Activated T-helper 2 cell treated with anti-CD3 and anti-CD28 coated beads, Interferon-gamma antibody, Interleukin-2, Interleukin-4, amounts not matched to agents 10 μg/mL and 5 μg/mL and 100 μg/mL, durations not matched to agents 14 hours and 24 hours and 36 hours (primary cell): ENCODE measurements at places on chromosomes 12 and 14.

DNA sequence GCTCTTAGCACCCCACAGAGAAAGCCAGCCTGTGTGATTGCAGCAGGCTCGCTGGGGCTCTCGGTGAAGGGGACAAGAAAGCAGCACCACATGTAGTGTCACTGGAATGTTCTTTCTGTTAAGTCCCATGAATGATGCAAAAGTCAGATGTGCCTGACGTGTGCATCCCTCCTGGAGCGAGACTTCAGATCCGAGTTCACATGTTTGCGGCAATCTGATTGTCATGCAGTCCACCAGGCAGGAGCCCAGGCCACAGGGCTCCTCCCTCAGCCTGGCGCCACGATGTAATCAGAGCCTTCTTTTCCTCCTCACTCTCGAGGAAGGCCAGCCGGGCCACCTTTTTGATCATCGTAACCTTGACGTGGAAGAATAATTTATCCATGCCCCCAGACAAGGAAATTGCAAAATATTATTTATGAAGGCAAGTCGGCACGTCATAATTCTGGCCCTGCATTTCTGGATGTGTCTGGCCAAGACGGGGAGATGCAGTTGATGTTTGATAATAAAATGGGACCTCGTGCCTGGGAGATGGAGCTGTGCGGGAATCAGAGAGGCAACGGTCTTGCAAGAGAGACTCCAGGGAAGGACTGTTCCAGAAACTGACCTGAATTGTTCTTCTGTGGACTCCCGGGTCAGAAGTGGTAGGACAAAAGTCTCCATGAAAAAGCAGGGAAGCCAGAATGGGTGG, 214.6 kb downstream of the PHETA1 start:
- no peaks in the 10 kb centered on the region for H3K4me1 ChIP-seq
- no peak overlapping the region for H3K27ac ChIP-seq
- no peak for DNase-seq
- H3K36me3 ChIP-seq: no peaks in the 10 kb centered on the region
- H3K27me3 ChIP-seq: peaks cover 6% of the 10 kb centered on the region

DNA sequence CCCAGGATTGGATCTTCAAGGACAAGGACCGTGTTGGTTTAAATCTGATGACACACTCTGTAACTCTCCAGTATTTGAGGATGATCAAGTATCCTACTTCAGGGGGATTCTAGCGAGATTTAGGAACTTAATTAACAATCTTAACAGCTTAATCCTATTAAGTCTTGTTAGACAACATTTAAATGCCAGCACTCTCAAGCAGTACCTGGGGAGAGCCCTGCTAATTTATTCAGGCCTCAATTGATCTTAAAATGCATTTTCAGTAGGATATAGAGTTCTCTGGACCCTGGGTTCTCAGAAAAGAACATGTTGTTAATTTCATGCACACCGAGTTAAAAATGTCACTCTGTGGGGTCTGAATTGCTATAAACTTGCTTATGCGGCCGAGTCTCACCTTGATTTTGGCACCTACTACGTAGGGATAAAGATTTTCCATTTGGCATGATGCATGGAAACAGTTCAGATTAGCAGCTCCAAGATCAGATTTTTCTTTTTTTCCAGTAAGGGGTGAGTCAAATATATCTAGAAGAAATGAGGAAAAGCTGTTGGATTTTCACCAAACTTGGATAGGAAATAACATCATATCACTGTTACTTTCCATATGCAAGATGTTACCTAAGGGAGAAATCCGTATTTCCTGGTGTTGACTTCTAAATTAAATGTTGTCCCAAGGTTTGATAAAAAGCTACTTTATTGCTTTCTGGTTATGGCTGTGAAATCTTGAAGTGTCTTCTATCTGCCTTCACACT, 76.1 kb downstream of the SLC24A4 start:
- H3K27me3 ChIP-seq: peaks cover 6% of the 10 kb centered on the region
- H3K27ac ChIP-seq: no peak overlapping the region
- no peak overlapping the region for H3K4me3 ChIP-seq

- no peak overlapping the region for H3K27ac ChIP-seq
- H3K36me3 ChIP-seq: no peaks in the 10 kb centered on the region
Measured at GRCh38 chr12:20142316-20142715, 226.0 kb upstream of the PDE3A start.

DNA sequence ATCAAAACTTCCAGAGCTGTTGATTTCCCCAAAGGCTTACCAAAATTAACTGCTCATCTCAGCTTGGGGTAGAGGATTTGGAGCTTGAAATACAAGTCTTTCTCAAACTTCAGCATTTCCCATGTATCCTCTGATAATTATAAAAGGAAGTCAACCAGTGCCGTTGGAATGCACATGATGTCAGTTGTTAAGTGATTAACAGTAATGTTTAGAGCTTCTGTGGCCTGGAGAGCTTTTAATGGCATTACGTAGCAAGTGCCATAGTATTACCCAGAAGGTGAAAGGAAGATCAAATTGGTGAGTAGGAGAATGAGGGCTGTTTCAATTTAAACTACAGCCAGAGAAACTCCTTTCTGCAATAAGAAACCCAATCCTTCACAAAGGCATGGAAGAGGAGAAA, 62.5 kb upstream of the PTPRR start:
- no peak for DNase-seq
- no peaks in the 10 kb centered on the region for H3K4me1 ChIP-seq
- no peak overlapping the region for H3K27ac ChIP-seq
- no peak overlapping the region for H3K4me3 ChIP-seq
- H3K27me3 ChIP-seq: no peaks in the 10 kb centered on the region
- no peaks in the 10 kb centered on the region for H3K36me3 ChIP-seq

- no peak for DNase-seq
- no peak overlapping the region for H3K27ac ChIP-seq
- no peaks in the 10 kb centered on the region for H3K36me3 ChIP-seq
- H3K4me3 ChIP-seq: no peak overlapping the region
Measured at GRCh38 chr14:72876005-72876709, 17.7 kb downstream of the DPF3 start.

DNA sequence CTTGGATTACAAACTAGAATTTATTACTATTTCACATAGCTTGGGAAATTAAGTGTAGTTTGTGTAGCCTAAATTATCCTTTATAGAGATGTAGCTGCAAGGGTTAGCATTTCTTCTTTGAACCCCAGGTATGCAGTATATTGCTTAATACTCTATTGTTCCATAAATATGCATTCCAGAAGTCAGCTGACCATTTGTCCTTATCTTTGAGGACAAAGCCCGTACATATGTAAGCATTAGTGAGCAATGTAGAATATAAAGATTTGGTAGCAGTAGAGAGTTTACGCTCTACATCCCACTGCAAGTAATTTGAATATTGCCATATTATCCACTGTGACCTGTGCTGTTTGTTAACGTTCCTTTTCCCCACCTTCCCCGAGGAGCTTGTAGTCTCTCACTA, 26.9 kb downstream of the PPM1A start:
- H3K36me3 ChIP-seq: peaks cover 22% of the 10 kb centered on the region
- H3K4me1 ChIP-seq: peaks cover 39% of the 10 kb centered on the region
- no peak for DNase-seq
- no peaks in the 10 kb centered on the region for H3K27me3 ChIP-seq
- no peak overlapping the region for H3K4me3 ChIP-seq

GRCh38 chr12:11822081-11822834, 172.8 kb downstream of the ETV6 start:
- H3K36me3 ChIP-seq: peaks cover 41% of the 10 kb centered on the region
- no peak for DNase-seq
- no peaks in the 10 kb centered on the region for H3K27me3 ChIP-seq
- H3K4me1 ChIP-seq: peaks cover 27% of the 10 kb centered on the region

- no peak overlapping the region for H3K27ac ChIP-seq
- DNase-seq: no peak
- H3K36me3 ChIP-seq: no peaks in the 10 kb centered on the region
- peaks cover 22% of the 10 kb centered on the region for H3K27me3 ChIP-seq
Measured at GRCh38 chr14:89807151-89807550, 147.4 kb downstream of the EFCAB11 start.

DNA sequence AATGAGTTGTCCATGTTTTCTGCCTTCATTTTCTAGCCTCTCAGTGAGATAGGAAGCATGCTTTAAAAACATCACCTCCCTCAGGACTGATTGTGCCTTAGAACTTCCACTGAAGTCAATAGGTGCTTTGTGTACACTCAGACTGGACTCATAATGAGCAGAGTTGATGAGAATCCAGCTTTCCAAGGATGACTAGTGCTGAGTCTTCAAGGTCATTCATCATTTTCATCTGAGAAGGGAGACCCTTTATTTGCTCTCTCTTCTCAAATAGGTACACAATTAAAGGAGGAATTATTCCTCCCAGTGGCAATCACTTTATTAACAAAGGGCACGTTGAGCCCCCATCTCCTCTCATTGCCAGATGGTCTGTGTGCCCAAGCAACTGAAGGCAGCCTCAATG, 210.9 kb upstream of the PRKD1 start:
- no peak for DNase-seq
- no peaks in the 10 kb centered on the region for H3K27me3 ChIP-seq
- H3K4me1 ChIP-seq: no peaks in the 10 kb centered on the region
